NK-92 treated with Interleukin-12 subunit alpha and Interleukin-12 subunit beta, amount 100 ng/mL, for 24 hours (cell line): ENCODE measurements at places on chromosomes 6 and 20.

DNA sequence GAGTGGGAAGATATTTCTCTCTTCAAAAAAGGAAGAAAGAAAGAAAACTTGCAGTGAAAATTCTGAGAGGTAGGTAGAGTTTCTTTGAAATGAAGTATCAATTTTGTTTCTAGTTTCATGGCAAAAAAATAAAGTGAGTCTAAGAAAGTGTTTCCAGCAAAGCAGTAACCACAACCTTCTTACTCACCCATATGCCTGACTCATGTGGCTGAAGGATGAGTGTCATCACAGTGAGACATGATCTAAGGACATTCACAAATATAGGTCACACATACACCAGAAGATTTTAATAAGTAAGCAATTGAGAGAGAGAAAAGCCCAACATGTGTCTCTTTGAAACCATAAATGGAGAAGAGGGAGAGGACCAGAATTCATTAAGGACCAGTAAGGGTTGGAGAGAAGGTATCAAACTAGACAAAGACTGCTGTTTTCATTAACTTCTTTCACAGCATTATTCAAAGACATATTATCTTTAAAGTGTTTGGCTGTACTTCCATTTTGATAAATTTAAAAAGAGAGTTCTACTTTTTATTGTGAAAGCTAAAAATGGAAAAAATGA lies 169.5 kb downstream of the FRK start:
- DNase-seq = no peak

- no peak for DNase-seq
These were observed 43.7 kb upstream of the VSX1 start for GRCh38 chr20:25125636-25126035.

GRCh38 chr20:44448753-44449546 lies 26.7 kb upstream of the TTPAL start:
- DNase-seq = no peak

- DNase-seq = no peak
These were observed 40.9 kb downstream of the PSMB1 start for GRCh38 chr6:170512249-170512648.

DNA sequence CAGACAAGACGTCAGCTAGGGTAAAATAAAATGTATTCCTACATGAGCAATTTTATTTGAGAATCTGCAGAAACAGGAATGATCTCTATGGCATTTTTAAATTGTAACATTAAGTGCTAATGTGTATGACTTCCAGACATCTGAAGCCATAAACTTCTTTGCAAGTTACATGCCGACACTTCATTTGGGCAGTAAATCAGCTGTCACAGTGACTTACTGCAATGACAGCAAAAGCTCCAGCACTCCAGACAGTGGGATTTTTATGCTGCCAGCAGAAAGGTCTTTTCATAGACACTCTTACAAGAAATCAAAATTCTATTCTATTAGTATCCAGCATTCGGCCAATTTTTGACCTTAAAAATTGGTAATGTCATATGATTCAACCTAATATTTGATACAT lies 156.3 kb upstream of the SNX9 start:
- no peak for DNase-seq
